Activated CD8-positive, alpha-beta memory T cell treated with anti-CD3 and anti-CD28 coated beads, Interleukin-2, amount 50 U/mL, for 48 hours (primary cell): ENCODE measurements at places on chromosomes 1 and 21.

DNA sequence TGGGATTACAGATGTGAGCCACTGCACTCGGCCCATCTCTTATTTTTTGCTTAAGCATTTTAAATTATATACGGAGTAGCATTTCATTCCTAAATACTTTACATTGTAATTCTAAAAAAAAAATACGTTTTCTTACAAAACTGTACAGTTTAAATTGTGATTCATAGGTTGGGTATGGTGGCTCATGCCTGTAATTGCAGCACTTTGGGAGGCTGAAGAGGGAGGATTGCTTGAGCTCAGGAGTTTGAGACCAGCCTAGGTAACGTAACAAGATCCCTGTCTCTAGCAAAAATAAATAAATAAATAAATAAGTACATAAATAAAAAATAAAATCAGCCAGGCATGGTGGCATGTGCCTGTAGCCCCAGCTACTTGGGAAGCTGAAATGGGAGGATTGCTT is 24.6 kb downstream of the TBCE start:
- DNase-seq: no peak

- no peak for DNase-seq
Measured at GRCh38 chr1:162381383-162381782, at the start of gene C1orf226. Gene C1orf226 (plus strand): TSS chr1:162381728. CDS start chr1:162381902, 174 bp downstream.

- no peak for DNase-seq
Measured at GRCh38 chr21:35266546-35266945, 217.4 kb upstream of the RUNX1 start.

DNA sequence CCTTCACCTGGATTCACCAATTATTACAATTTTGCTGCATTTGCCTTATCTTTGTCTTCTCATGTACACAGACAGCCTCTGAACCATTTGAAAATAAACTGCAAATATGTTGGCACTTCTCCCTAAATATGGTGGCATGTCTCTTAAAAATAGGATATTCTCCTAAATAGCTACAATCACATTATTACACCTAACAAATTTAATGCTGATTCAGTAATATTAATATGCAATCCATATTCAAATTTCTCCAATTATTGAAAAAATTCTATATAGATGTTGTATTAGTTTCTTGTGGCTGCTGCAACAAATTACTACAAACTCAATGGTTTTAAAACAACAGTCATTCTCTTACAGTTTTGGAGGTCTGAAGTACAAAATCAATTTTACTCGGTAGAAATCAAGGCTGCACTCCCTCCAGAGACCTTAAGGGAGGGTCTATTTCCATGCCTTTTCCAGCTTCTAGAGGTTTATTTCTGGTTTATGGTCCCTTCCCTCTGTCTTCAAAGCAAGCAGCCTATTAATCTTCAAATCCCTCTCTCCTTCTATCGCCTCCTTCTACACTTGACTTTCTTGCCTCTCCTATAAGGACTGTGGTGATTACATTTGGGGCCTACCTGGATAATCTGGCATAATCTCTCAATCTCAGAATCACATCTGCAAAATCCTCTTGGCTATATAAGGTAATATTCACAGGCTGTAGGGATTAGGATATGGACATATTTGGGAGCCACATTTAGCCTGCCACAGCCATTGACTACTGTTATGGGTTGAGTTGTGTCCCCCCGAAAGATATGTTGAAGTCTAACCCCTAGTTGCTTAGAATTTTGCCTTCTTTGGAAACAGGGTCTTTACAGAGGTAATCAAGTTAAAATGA is 52.5 kb upstream of the BOLA1 start:
- DNase-seq: no peak

DNA sequence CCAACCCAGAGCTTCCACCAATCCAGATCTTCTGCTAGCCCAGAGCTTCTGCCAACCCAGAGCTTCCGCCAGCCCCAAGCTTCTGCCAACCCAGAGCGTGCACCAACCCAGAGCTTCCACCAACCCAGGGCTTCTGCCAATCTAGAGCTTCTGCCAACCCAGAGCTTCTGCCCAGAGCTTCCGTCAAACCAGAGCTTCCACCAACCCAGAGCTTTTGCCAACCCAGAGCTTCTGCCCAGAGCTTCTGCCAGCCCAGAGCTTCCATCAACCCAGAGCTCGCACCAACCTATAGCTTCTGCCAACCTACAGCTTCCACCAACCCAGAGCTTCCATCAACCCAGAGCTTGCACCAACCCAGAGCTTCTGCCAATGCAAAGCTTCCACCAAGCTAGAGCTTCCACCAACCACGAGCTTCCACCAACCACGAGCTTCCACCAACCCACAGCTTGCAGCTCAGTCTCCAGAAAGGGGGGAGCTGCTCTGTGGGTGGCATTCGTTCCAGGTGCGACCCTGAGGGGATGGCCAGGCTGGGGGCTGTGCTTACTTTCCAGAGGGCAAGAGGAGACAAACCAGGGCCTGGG is 23.8 kb downstream of the CRYAA start:
- peak; percentile 28 for DNase-seq

GRCh38 chr1:246680190-246680589 is 44.0 kb upstream of the SCCPDH start:
- peak; percentile 22 for DNase-seq

- DNase-seq: no peak
Measured at GRCh38 chr1:90973897-90974798, 47.7 kb downstream of the ZNF644 start.

DNA sequence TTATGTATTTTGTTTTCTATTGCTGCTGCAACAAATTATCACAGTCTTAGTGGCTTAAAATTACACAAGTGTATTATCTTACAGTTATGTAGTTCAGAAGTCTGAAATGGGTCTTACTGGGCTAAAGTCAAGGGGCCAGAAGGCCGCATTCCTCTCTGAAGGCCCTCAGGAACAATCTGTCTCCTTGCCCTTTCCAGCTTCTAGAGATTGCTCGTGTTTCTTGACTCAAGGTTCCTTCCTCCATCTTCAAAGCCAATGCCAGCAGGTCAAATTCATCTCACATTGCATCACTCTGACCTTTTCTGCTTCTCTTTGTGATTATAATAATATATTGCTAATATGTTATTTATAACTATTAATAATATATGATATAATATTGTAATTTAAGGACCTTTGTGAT is 97.1 kb downstream of the DIRAS3 start:
- no peak for DNase-seq

DNA sequence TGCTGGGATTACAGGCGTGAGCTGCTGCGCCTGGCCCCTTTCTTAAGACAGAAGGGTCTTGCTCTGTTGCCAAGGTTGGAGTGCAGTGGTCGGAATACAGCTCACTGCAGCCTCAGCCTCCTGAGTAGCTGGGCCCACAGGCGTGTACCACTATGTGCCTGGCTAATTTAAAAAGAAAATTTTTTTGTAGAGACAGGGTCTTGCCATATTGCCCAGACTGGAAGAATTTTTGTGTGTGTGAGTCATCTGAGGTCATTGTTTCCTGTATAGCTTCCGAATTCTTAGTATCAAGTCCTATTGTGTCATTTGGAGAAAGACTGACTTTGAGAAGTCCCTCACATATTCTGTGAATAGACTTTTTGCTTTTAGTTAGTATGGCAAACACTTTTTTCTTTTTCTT is 4.7 kb downstream of the SZRD1 start:
- DNase-seq: no peak

DNA sequence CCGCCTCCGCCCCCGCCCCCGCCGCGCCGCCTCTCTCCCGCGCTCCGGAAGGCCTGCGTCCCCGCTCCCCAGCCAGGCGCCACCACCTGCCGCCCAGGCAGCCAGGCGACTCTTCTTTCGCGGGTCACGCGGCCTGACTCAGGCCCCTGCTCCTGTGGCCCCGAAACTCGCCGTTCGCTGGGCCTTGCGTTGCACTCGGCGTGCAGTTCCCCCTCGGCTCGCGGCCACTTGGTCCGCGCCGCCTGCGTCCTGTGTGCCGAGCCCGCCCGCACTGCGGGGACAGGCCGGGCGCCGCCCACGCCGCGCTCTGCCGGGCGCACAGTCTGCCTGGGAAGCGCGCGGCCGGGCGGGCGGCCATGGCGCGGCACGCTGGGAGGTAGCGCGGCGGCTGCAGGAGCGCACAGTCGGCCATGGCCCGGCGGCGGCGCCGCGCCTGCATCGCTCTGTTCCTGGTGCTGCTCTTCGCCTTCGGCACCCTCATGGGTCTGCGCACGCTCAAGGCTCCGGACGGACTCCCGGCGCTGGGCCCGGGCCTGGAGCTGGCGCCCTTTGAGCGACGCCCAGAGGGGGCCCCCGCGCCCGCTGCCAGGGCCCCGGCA is at the start of gene MANEAL:
Gene MANEAL (plus strand): TSS at position 75 of the 599 bp plus-strand sequence. CDS start 336 bp downstream, at position 411.
- peak; percentile 67 for DNase-seq

DNA sequence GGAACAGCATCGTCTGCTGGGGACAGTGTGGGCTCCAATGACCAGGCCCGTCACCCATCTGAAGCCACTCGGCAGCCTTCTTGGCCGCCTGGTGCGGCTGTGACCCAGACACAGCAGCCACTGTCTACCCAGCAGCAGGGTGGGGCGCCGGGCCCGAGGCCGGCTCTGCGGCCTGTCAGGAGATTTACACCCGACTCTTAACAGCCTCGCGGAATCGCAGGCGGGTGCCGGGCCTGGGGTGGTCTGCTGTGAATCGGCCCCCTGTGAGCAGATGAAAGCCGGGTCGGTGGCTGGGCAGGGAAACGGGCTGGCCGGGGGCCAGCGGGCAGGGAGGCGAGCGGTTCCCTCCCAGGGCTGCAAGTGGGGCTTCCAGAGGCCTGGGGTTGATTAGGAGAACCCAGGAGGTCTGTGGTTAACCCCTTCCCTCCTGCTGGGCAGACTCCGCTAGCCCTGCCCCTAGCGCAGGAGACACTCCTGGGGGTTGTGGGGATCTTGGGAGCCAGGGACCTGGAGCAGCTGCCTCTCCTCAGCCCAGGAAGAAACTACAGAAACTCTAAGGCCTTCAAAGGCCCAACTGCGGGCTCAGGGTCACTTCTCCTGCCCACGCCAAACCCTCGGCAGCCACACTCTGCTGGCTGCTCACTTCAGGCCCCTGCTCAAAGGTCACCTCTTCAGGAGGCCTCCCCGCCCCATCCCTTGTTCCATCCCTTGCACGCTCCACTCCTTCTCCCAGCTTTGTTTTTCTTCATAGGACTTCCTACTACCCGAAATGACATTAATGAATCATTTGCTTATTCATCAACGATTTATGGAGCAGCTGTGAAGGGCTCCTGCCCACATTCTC is 15.6 kb downstream of the RUNX3 start:
- no peak for DNase-seq

- DNase-seq: no peak
Measured at GRCh38 chr1:116529199-116529631, 41.6 kb downstream of the CD58 start.

DNA sequence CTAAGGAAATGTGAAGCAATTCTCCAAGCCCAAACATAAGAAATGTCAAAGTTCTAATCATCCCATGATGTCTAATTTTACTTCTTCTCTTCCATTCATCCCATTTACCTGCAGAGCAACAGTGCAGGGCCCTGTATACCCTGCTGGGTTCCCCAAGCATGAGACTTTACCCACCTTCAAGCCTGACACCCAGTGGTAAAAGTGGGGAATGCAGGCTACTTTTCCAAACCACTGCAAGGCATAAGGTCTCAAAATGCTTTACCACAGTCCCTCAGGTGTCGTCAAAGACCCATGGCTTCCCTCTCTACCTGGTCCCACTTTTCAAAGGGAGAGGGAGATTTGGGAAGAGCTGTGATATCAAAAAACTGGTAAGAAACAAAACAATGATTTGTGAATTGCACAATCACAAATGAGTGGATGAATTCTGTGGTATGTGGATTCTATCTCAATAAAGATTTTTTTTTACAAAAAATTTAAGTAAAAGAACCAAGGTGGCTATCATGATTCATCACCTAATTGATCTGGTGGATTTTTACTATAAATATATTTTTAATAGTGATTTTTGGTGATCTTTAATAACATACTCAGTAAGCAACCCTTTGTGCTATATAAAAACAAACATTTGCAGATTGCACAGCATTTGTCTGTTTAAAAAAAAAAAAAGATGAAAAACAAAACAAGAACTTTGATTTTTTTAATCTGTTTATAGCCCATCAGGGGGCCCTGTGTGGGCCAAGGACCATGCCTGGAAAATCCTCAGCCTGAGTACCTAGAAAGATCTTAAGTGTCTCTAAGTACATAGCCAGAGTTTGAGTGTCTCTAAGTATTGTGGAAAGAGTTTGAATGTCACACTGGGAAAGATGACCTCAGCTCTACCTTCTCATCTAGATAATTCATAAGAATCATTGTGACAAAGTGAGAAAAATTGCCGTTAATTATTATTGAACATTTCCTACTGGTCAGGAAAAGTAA is 73.1 kb upstream of the GJB5 start:
- peak; percentile 72 for DNase-seq
